Esophagus squamous epithelium (tissue), 5 donors: ENCODE measurements at places on chromosomes 12 and 14. TPM values are rescaled to one million over a fixed set of nuclear protein-coding genes. Genes with fewer than 3 reads are reported as not detected.

Gene FAM186B
- 0.19 TPM for total RNA-seq

Gene CLEC1B
- not detected for total RNA-seq

Gene TCL1B
- total RNA-seq, result not detected

Gene PTPRR
- not detected for total RNA-seq

Gene IL26
- total RNA-seq, result not detected

Gene PGF
- total RNA-seq, result 1.6 TPM

Gene HOXC6
- total RNA-seq, result not detected

Gene CCDC177
- total RNA-seq, result not detected
